ENCODE measurements at places on chromosomes 6 and 20. TPM values are rescaled to one million over a fixed set of nuclear protein-coding genes. Genes with fewer than 3 reads are reported as not detected.

DNA sequence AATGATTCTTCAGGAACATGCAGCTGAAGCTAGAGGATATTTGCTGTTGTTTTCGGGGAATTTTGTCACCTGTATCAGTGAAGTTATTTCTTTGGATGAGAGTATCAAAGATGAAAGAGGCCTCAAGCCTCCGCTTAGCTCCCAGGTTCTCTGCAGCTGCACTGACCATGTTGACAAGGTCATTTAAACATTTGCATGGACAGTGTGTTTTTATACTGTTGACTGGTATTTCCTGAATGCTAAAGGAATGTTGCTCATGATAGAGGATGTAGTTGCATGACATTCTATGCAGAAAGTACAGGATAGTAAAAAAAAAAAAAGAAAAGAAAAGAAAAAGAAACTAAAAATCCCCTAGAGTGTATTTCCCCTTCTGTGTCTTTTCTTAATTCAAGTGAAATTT lies 165.6 kb upstream of the LAMP5 start:
- DNase-seq, result no peak

DNA sequence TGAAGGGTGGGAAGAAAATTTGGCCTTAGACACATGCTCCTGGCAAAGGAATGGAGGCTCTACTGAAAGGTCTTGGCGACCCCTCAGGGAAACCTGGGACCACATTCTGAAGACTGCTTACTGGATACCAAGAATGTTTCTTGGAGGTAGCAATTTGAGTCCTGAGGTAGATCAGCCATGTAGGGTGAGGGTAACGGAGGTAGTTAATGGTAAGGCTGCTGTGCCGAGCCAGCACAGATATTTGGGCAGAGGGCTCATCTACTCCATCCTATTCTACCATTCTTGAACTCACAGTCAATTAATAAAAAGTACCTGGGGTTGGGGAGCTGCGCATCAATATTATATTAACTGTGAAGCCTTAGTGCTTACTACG lies 401 bp upstream of the PHF3 start:
- no peak for DNase-seq

DNA sequence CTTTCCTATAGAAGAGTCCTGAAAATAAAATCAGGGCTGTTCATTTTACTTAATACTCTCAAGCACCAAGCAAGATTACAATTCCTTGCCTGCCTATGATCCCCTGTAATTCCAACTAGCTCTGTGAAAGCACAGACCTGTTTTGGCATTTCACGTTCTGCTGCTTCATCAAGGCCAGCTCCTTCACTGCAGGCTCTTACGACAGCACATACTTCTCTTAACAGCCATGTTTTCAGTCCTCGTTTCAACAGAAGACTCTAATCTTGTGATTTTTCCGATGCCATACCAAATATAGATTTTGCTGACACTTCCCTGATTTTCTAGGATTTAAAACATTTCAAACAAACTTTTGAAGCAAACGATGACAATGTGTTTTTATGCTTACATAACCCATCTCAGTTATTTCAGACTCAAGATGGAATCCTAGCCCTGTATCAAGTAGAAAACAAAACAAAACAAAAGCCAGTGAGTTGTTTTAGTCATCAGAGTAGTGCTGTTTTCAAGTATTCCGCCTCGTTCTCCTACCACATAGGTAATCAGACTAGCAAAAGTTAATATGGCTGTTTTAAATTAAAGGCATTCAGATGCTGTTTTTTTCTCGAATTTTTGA lies 616.5 kb upstream of the CITED2 start:
- DNase-seq, result no peak

DNA sequence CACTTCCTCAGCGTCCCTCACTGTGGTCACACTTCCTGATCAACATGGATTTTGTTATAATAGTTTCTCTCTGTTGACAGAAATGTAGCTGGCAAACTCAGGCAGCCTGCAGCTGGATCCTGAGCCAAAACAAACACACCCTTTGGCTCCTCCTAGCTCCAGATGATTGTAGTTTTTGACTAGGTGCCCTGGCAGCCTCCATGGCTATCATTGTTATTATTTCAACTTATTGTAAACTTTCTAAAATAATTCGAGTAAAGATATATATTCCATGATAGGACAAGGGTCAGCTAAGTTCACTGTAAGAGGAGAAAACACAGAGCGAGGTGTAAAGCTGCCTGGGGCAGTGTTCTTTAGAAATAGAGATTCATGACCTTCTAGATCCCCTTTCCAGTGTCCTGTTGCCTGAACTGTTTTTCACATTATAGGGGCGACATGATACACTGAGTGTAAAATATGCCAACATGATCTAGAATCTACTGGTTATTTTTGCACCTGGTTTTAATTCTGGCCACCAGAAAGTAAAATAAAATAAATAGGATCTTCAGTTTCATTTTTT lies 98.2 kb upstream of the HDGFL1 start:
- peak; percentile 40 for DNase-seq

- no peak for DNase-seq
Measured at GRCh38 chr20:35462351-35462750, 7.0 kb downstream of the CEP250 start.

DNA sequence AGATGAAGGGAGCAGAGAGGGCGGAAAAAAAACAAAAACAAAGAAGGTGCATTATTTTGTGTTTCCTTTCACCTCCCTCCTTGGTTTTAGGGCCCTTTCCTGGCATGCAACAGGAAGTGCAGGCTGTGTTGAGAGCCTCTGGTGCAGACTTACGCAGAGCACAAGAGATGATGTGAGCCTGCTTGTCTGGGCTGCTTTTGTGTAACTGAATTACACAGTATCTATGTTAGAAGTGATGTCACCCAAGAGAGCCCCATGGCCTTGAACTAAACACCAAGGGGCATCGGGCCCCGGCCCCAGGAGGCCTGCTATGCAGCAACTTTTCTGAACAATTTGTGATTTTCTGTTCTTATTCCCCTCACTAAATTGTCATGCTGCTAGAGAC lies 25.5 kb downstream of the GNAS start:
- DNase-seq, result no peak

DNA sequence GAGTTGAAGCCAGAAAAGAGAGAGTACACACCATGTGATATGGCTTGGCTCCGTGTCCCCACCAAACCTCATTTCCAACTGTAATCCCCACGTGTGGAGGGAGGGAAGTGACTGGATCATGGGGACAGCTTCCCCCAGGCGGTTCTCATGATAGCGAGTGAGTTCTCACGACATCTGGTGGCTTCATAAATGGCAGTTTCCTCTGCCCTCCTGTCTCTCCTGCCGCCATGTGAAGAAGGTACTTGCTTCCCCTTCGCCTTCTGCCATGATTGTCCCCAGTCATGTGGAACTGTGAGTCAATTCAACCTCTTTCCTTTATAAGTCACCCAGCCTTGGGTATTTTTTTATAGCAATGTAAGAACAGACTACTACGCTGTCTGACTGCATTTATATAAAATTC lies 40.3 kb downstream of the TAF4 start:
- DNase-seq, result no peak

GRCh38 chr20:37151529-37151928 lies 27.6 kb upstream of the RPN2 start:
- DNase-seq, result no peak

- DNase-seq, result no peak
Measured at GRCh38 chr6:121691126-121691551, 255.7 kb downstream of the GJA1 start.

GRCh38 chr6:41713159-41713649 lies 22.2 kb downstream of the TFEB start:
- no peak for DNase-seq

GRCh38 chr20:59402681-59403080 lies 102.3 kb downstream of the EDN3 start:
- DNase-seq, result no peak

- DNase-seq, result no peak
Measured at GRCh38 chr20:57065646-57066045, 200.8 kb downstream of the BMP7 start.

- no peak for DNase-seq
Measured at GRCh38 chr6:47335466-47335865, 25.8 kb upstream of the TNFRSF21 start.

- DNase-seq, result no peak
Measured at GRCh38 chr6:146544616-146545182, 1.1 kb downstream of the RAB32 start.

DNA sequence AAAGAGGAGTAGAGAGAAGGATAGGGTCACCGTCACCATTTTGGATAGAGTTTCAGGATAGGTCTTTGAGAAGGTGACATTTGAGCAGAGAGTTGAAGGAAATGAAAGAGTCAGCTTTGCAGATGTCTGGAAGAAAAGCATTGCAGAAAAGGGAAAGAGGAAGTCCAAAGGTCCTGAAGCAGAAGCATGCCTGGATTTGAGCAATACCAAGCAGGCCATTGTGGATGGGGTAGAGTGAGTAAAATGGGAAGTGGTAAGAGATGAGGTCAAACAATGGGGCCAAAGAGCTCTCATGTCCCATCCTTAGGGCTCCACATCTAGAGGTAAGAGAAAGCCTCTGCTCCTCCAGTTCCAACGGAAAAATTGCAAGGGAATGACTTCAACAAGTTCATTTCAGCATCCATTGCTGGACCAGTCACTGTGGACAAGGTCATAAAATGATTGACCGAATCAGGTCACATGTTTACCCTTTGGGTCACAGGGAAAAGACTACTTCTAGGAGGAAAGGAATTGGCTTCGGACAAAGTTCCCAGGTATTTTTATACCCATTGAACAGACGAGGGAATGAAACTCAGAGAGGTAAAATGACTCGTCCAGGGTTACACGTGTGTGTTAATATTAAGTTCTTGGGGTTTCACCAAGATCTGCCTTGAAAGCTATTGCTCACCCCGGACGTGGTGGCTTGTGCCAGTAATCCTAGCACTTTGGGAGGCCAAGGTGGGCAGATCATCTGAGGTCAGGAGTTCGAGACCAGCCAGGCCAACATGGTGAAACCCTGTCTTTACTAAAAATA lies 6.6 kb upstream of the SAMHD1 start:
- DNase-seq, result no peak

DNA sequence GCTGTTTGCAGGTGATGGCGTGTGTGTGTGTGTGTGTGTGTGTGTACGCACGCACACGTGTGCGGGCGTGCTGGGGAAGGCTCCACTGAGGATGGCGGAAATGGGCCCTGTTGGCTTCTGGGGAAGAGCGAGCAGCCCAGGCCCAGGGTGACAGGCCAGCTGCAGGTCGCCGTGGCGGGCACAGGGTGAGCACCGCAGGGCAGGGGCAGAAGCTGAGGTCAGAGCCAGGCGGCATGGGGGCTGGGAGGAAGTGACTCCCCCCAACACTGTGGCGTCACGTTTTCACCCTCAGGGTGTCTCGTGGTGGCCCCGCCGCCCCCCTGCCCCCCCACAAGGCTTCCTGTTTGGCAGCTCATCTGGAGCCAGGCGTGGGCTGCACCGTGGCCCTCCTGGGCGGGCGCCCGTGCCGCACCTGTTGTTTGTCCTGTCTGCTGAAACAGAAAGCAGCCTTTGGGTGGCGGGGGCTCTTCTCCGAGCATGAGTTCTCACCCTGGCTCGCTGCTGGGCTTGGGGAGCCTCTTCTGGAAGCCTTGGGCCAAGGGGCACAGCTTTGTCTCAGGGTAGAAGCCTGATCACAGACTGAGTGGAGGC lies 7.1 kb downstream of the RBM38 start:
- no peak for DNase-seq

- DNase-seq, result no peak
Measured at GRCh38 chr6:147077251-147077650, 127.0 kb upstream of the STXBP5 start.

GRCh38 chr6:44855562-44856411 lies 468.3 kb downstream of the CDC5L start:
- no peak for DNase-seq

DNA sequence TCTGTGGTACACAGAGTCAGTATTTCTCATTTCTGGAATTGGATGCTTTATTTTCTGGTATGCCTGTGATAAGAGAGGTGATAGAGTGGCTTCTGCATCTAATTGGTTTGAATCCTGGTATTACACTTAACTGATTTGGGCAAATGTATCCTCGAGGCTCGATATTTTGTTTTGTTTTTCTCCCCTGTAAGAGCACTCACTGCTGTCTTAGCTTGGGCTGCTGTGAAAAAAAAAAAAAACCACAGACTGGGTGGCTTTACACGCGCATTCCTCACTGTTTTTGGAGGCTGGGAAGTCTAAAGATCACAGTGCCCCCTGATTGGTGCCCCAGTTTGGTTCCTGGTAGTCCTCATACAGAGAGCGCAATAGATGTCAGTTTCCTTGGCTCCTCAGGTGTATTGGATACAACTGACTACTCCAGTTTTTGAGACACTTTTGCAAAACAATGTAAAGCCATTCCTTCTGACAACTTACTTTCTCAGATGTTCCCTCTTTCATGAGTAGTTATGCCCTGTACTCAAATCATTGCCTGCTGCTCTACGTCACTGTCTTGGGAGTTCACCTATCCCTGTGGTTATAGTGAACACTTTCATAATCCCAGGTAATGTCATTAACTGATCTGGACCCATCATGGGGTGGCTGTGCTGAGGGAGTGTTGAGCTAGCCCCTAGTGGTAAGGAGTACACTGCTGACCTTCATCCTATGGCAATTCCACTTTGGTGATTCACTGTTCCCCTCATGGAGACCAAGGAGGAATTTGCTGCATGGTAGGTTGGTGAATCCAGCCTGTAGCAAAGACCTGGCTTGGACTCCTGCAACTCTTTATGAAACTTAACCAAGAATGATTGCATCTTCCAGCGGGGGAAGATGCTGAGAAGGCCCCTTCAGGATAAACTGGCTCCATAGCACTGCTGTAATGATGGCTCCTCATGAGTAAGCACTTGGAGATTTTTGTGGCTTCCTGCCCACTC lies 3.5 kb upstream of the ACAT2 start:
- DNase-seq, result no peak

The KCNG1 gene
- polyA plus RNA-seq, result 8.3 TPM

The PAX1 gene
- not detected for polyA plus RNA-seq

The RRAGD gene
- 8.4 TPM for polyA plus RNA-seq

The NFKBIL1 gene
- 36.9 TPM for polyA plus RNA-seq

The CDS2 gene
- 22.1 TPM for polyA plus RNA-seq

The HMGN3 gene
- 93.1 TPM for polyA plus RNA-seq

The RUNX2 gene
- polyA plus RNA-seq, result 2.6 TPM

The WFDC12 gene
- not detected for polyA plus RNA-seq

The GNRH2 gene
- not detected for polyA plus RNA-seq
